Cerebellar nuclear complex (tissue), 1 donor: ENCODE measurements at places on chromosomes 11 and 22.

DNA sequence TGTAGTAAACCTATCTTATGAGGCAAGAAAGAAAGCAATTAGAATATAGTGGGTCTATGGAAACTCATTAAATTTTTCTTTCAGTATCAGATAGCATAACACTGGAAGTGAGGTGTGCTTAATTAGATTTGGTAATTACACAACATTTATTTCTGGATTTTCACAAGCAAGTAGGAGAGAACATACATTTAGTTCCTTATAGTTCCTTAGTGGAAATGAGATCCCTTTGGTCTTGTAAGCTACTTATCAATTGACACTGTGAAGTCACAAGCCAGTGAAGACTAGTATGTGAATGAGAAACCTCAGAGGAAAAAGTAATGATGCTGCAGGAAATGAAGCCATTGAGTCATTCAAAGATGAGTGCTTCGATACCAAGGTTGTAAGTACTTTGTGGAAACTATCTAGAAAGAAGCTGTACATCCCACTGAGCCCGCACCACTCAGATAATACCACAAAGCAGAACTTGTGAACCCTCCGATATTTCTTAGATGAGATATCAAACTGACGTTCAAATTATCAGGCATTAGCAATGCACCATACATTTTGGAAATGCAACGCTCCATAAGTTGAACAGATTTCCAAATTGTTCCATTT is 53.5 kb downstream of the ENTHD1 start:
- DNase-seq: no peak

DNA sequence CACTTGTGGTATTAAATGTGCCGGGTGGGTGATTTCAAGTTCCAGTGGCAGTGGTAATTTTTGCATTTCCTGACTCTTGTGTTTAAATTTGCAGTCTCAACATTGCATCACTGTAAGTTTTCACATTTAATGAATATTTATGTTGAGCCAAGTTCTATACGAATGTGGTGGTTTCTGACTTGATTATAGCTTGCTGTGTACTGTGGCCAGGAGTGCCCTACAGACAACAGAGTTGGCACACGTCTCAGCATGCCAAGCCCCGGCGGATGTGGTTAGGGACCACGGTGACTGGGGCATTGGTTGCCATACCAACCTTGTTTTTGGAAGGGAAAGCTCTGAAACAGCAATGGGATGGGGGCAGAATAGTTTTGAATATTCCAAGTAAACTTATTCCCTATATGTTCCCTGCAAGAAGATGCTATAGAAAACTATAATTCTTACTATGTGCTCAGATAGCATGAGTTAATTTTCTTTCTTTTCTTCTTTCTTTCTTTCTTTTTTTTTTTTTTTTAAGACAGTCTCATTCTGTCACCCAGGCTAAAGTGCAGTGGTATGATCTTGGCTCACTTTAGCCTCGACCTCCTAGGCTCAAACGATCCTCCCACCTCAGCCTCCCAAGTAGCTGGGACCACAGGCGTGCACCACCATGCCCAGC is 16.0 kb downstream of the ZNRF3 start:
- no peak for DNase-seq

DNA sequence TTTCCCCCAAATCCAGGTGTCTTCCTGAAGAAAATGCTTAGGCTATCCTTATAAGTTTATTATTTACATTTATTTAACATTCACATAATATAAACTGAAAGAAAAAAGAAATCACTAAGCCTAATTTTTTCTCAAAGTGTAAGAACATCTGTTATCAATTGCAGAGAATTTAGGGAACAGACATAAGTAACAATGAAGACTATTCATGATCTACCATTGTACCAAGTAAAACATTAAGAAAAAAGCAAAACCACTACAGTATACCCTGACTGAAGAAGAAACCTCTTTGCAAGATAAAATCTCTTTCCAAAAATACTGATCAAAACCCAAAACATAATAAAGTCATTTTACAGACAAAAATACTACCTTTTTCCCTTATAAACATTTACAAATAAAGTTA is 60.5 kb downstream of the NUP98 start:
- no peak for DNase-seq

DNA sequence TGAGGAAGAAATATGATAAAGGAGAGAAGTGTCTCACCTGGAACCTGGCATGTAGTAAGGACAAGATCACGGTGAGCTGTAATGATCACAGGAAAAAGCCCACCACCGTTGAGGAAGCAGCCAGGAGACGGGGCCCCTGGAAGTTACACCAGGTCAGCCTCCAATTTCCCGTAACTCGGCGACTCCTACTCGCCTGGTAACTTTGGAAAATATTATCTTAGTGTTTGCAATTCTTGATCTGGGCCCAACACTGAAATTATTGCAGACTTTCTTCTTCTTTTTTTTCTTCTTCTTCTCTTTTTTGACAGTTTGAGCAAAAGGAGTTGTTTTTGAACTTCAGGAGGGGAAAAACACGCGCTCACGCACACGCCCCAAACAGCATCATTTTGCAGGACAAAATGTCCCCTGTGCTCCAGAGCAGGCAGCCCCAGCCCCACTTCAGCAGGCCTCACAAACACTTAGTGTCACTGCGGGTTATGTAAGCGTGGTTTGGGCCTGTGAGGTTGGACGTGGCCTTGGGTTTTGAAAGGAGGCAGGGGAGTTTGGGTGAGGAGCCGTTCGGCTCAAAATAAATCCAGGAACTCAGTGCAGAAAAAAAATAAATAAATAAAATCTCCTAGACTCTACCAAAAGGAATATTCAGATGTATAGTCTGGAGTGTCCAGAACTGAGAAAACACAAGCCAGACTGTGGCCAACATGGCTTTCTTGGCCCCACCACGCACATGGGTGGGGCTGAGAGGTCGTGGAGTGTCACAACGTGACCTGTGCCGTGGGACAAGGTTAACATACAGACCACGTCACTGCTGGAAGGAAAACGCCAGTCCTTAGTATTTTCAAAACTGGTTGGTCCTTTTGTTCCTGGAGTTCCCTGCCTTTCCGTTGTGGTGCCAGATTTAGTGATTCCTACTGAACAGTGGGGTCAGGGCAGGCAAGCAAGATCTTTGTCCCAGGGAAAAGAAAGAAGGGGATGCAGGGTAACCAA is 26.3 kb upstream of the MN1 start:
- no peak for DNase-seq

DNA sequence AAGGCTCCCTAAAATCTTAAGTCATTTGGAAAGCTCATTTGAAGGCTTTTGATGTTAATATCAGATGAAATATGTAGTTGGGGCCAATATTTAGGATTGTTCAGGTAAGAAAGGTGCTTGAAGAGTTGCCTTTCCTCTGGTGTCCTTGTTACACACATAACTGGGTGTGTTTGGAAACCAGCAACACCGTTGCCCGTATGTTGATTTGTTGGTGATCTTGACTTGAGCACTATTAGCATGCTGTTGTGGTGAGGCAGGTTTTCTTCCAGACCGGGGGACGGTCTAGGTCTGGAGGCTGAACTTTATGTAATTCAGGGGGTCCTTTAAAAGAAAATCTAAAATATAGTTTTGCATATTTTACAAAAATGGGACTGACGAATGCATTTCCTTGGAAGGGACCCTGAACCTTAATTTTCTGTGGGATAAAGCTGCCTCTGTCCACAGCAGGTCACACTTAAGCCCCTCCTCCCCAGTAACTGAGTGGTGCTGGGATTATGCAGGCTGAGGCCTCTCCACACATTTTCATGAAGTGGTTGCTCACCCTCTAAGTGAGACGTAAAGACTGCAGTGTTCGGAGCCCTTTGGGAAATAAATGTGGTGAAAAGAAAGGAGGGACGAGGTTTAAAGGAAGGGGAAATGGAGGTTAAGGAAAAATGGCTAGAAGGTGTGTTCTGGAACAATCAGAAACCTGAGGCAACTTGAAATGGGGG is 1.8 kb downstream of the YWHAH start:
- peak; percentile 28 for DNase-seq

GRCh38 chr11:86592659-86593451 is 79.6 kb downstream of the ME3 start:
- no peak for DNase-seq

- DNase-seq: no peak
These were observed 702.4 kb upstream of the LRRC4C start for GRCh38 chr11:42161886-42162285.

- DNase-seq: no peak
These were observed 1502.7 kb downstream of the TBC1D22A start for GRCh38 chr22:48265000-48265625.
